ENCODE measurements at places on chromosomes 12 and 14.

DNA sequence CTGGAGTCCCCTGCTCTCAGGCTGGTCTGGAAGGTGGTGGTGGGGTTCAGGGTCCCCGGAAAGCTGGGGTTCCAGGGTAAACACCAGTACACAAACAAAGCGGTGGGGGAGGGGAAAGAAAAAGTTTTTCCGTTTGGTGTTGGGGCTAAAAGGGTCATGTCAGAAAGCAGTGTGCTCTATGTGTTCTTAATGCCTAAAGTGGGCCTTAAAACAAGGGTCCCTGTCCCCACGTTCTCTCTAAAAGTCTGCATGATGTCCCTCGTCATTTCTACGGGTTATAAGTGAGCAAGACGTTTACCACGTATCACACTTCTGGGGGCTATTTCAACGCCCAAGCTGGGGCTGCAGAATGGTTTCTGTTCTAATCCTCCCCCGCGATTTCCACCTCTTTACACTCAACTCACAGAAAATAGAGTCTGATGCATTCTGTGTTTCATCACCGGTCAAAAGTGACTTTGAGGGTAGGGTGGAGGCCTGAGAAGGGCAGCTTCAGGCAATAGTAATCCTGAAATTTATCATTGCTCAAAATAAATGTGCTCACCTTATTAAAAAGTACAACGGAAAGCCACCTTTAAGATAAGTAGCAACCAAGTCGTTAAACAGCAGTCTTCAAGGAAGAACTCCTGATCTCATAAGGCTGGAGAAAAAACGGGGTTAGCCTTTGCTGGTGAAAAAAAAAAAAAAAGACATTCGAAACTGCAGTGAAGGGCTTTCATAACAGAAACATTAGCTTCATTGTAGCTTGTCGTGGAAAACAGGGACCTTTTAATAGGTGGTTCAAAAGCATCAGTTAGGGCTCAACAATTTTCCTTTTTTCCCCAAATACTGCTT is 63.9 kb upstream of the PTGR2 start:
- no peak for DNase-seq

DNA sequence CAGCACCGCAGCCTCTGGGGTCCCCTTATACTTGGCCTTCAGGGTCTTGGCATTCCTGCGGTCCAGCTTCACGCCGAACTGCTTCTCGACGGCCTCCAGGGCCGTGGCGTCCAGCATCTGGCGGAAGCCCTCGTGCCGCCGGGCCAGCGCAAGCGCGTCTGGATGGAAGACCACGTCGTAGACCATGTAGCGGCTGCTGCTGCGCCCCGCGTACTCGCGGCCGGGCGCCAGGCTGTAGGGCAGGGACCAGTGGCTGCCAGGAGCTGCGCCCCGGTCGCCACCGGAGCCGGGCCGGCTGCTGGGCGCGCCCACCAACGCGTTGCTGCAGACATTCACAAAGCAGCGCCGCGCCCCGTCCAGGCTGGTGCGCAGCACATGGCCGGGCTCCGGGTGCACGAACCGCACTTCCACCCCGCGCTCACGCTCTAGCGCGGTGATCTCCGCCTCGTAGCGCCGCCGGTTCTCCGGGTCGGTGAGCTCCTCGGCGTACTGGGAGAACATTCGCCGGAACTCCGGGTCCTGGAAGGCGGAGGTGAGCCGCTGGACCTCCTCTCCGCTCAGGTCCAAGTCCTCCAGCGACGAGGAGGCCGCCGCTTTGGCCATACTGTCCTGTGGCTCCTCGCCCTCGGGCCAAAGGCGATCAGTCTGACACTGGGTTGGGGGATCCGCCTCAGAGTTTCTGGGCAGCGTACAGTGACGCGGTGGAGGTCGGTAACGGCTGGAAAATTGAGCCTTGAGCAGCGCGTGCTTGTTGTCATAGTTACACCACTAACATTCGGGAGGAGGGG is at the start of gene DNAAF2:
Gene DNAAF2 (minus strand): TSS at position 698 of the 788 bp plus-strand sequence. CDS start 95 bp downstream, at position 603.
- DNase-seq = peak; percentile 76

DNA sequence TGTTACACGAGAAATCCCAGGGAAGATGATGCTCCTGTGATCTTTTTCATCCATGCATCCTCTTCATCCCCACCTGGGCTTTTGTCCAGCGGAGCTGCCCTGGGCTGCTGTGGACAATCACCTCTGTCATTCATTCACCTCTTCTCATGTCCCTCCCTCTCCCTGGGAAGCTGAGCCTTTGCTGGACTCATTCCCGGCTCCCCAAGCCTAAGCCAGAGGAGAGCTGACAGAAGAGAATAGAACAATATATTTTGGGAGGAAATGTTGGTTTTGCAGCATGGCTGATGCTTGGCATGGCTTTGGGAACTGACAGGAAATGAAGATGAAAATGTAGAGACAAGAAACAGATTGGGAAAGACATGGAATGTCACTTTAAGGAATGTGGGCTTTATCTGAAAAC is 177.4 kb downstream of the DICER1 start:
- no peak for DNase-seq

DNA sequence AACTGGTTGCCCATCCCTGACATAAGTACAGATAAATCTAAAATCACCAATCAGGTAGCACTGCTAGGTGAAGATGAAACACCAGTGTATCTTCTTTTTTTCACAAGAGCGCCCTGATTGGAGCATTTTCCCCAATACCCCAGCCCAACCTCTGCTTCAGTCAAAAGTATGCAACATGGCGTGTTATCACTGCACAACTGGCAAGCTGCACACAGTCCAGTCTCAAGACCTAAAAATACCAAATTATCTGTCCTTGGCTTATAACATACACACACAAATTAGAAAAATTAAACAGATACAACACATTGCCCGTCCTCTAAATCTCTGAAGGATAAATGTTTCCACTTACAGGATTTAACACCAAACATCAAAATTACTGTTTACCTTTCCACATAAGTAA is 20.2 kb upstream of the SELPLG start:
- DNase-seq = no peak

- peak; percentile 43 for DNase-seq
Observed at GRCh38 chr14:77014004-77014604, 14.4 kb downstream of the IRF2BPL start.

- no peak for DNase-seq
Observed at GRCh38 chr14:88482524-88482923, 72.3 kb downstream of the PTPN21 start.

DNA sequence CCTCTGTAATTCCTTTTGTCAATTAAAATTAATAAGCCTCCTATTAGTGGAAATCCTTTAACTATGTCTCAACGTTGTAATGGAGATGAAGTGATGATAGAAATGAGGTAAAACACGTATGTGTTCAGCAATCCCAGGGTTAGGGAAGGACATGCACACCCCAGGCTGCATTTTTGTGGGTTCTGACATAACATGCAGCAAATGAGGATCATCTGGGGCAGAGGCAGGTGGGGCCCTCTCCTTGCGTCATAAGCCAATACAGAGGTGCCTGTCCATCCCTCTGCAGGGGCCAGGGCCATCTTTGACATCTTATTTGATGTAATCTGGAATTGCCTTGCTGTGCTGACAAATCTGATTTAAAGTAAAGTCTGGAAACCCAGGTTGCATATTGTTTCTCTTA is 73.2 kb downstream of the MYRFL start:
- DNase-seq = peak; percentile 16

DNA sequence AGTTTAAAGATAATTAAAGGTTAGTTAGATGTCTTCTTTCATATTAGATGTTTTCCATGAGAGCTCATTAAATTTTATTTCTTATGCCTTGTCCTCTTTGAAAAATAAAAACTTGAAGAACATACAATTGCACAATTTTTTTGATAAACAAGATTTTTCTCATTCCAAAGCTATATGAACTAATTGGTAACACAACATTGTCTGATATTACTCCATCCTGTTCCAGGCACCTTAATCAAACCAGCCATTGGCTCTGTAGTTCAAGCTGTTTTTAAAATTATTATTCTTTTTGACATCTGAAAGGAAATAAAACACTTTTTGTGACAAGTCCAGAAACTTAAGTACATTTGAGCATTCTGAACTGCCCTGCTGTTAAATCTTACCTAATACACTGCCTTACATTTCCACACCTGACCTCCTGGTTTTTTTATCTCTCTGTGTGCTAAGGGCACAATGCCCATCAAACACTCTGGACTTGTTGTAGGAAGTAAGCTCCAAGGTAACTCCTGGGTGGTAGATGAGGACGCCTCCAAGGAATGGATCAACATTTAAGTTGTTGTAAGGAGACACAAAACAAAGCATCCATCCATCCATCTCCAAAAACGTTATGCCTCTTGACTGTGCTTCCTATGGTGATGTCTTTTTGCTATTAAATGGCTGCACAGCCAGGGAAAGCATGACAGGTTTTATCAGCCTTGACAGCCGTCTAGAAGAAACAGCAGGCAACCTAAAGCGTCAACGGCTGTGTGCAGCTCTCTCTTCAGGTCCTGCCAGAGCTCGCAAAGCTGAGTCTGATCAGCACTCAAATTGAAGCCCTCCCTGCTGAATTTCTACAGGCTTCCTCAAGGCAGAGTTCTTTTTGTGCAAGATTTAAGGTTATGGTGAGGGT is 449.9 kb upstream of the FLRT2 start:
- DNase-seq = no peak

DNA sequence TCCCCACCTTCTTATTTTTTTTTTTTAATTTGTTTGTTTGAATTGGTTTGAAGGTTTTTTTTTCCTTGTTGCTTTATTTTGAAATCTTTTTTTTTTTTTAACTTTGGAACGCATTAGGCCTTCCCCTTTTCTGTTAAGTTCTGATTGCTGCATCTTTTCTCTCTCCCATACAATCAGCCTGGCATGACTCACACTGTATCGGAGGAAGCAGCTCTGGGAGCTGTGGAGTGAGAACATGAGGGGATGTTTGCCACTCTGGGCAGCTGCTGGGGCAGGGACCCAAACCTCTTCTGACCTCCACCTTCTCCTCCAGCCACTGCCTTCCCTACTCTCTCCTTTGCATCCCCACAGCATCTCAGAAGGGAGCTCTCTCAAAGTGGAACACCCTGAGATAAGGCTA is 160.3 kb upstream of the FKBP4 start:
- no peak for DNase-seq

DNA sequence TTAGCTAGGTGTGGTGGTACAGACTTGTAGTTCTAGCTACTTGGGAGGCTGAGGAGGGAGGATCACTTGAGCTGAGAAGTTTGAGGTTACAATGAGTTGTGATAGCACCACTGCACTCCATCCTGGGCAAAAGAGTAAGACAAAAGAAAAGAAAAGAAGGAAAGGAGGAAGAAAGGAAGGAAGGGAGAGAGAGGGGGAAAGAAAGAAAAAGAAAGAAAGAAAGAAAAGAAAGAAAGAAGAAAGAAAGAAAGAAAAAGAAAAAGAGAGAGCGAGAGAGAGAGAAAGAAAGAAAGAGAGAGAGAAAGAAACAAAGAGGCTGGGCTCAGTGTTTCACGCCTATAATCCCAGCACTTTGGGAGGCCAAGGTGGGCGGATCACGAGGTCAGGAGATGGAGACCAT is 10.3 kb upstream of the GNPTAB start:
- DNase-seq = no peak

- no peak for DNase-seq
Observed at GRCh38 chr14:87407344-87407743, 585.6 kb downstream of the GALC start.

GRCh38 chr12:2035431-2036055 is 17.2 kb upstream of the CACNA1C start:
- no peak for DNase-seq

GRCh38 chr12:13941258-13942249 is 39.8 kb downstream of the GRIN2B start:
- peak; percentile 87 for DNase-seq

DNA sequence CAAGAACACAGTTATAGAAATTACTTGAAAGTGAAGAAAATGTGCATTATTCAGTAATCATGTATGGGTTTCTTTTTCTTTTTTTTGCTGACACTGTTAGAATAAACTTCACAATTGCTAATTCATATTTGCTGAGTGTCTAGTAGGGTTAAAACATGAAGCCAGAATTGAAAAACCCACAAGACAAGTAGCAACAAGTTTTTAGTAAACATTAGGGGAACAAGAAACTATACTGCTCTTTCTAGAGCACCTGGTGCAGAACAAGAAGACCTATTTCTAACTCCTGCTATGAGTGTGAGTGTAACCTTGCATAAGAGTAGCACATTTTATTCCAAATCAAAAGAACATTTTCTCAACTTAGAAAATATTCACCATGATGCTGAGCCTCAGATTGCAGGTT is 83.2 kb downstream of the ITPR2 start:
- DNase-seq = no peak

GRCh38 chr14:91253795-91254323 is 9.4 kb upstream of the GPR68 start:
- DNase-seq = no peak

GRCh38 chr14:102272392-102272791 is 32.6 kb downstream of the MOK start:
- DNase-seq = no peak

DNA sequence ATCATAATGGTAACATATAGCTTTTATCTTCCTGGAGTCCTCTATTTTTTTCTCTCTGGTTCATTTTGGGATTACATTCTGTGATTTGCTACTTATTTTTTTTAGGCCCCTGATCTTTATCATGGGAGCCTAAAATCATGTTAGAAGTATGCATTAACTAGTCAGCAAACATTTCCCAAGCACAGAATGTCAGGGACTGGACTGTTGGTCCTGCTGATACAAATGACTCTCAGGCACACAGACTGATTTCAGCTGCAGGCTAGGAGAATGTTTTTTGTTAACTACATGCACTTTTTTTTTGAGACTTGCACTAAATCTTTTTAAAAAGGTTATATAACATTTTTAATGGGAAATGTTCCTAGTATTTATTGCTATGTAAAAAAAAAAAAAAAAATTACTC is 131.1 kb downstream of the ACSS3 start:
- no peak for DNase-seq

DNA sequence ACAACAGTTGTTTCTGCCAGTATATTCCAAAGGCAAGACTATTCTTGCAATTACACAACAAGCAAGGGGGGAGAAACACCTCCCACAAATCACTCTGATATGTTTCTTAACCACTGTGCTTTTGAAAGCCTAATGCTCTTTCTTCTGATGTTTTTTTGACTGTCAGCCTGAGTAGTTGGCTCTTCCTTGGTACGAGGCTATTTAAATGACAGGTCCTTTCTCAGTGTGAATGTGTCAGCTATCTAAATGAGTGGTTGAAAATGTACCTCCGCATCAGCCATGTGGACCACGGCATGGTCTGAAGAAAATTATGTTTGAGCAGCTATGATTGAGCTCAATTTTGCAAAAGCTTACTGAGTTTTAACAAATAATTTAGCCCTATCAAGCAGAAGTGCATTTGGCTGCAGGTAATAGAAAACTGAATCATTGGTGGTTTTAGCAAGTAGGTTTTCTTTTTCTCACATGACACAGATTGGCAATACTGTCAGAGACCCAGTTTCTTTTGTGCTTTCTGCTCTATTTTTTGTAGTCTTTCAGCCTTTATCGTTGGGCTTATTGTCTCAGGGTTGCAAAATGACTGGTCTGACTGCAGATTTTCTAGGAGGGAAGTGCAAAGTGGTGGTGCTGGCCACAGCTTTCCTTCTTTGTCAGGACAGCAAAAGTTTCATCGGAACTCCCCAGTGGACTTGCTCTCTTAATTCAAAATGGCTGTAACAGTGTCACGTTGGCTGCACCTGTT is 162.8 kb downstream of the RGS6 start:
- DNase-seq = no peak

DNA sequence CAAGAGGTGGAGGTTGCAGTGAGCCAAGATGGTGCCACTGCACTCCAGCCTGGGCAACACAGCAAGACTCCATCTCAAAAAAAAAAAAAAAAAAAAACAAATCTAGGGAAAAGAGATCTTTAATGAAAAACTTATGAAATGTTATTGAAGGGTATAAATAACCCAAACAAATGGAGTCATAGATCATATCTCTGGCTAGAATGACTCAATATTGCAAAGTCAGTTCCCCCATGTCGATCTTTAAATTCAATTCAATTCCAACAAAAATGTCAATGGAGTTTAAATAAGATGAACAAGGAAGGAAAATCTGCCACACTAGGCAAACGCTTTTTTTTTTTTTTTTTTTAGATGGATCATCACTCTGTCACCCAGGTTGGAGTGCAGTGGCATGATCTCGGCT is 78.7 kb downstream of the R3HDM2 start:
- DNase-seq = no peak
